ENCODE measurements at places on chromosomes 1 and 21.

GRCh38 chr1:43602990-43603389, 47.0 kb upstream of the KDM4A start:
- no peak for DNase-seq

DNA sequence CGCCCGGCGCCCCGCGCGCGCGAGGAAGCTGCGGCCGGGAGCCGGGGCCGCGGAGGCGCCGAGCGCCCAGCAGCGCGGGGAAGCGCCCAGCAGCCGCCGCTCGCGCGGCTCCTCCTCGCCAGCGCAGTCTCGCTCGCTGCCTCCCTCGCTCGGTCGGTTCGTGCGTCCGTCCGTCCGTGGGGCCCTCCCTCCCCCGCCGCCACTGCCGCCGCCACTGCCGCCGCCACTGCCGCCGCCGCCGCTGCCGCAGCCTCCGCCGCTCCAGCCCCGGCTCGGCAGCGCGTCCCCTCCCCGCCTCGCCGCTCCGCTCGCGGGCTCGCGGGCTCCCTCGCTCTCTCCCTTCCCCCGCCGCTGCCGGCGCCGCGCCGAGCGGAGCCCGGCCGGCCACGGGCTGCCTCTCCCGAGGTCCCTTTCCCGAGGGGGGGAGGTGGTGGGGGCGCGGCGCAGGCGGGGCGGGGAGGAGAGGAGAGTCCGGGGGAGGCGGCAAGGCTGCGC, at the start of gene KCND3:
Gene KCND3 (minus strand): TSS at position 138 of the 495 bp plus-strand sequence.
- DNase-seq: no peak

- peak; percentile 80 for DNase-seq
These were observed 13.9 kb upstream of the CAMK1G start for GRCh38 chr1:209569455-209570207.

DNA sequence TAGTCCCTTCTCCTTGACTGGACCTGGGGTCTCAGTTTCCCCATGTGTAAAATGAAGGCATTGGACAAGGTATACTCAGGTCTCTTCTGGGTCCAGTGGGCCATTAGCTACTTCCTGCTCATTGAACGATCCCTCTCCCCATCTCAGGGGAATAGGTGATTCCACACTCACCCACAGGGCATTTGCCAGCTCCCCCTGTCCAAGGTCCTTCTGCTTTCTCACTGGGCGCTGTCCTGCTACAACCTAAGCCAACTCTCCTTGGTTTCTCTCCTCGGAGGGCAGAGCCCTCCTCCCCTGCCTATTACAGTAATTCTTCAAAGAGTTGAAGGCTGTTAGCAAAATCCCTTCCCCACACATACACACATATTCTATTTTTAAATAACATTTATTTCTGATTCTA, 16.6 kb downstream of the DISP3 start:
- DNase-seq: no peak

GRCh38 chr1:243642936-243643335, 207.1 kb downstream of the AKT3 start:
- no peak for DNase-seq

DNA sequence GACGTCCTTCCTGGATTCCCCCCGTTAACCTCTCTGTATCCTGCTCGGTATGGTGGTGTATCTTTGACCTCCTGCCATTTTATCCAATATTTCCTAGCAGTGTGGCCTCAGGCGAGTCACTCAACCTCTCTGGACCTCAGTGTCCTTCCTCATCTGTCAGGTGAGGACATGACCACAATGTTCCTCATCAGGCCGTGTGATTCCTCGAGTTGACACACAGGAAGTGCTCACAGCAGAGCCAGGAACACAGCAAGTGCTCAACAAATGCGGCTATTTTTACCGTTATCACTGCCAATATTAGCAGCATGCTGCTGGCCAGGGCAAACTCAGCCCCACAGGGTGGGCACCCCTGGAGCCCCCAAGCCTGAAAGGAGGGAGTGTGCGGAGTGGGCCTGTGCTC, 450.2 kb downstream of the KIF26B start:
- DNase-seq: no peak

DNA sequence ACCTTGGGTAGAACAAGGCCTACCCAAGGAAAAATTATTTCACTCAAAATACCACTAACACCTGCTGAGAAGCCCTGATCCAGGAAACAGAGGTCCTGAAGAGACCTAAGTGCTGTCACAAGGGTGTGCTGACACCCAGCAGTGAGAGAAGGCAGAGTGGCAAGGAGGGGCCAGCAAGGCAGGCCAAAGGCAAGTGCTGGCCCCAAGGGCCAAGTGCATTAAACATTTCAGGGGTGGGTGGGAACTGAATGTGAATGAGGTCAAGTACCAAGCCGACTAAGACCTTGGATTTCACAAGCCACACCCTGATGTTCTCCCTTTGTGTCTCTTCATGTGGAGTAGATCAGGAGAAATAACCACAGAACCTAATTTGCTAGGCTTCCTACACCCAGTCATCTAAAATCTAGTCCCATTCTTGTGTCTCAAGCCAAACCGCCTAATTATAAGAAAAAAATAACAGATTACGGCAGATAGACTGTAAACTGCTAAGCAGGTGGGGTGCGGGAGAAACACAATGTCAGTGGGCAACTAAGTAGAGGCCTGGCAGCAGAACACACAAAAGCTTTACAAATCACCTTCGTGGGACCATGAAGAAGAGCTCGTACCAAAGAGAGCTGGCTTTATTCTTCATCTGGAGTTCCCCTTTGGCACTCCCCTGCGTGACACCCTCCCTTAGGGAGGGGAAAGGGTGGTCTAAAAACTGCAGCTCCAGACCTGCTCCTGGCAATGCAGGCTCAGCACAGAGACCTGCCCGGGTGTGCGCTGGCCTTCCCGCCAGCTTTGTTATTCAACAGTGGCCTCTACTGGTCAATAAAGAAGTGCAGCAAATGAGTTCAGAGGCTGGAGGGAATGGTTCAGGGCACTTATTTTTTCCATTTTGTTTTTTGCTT, 8.7 kb downstream of the UBE2G2 start:
- peak; percentile 46 for DNase-seq

DNA sequence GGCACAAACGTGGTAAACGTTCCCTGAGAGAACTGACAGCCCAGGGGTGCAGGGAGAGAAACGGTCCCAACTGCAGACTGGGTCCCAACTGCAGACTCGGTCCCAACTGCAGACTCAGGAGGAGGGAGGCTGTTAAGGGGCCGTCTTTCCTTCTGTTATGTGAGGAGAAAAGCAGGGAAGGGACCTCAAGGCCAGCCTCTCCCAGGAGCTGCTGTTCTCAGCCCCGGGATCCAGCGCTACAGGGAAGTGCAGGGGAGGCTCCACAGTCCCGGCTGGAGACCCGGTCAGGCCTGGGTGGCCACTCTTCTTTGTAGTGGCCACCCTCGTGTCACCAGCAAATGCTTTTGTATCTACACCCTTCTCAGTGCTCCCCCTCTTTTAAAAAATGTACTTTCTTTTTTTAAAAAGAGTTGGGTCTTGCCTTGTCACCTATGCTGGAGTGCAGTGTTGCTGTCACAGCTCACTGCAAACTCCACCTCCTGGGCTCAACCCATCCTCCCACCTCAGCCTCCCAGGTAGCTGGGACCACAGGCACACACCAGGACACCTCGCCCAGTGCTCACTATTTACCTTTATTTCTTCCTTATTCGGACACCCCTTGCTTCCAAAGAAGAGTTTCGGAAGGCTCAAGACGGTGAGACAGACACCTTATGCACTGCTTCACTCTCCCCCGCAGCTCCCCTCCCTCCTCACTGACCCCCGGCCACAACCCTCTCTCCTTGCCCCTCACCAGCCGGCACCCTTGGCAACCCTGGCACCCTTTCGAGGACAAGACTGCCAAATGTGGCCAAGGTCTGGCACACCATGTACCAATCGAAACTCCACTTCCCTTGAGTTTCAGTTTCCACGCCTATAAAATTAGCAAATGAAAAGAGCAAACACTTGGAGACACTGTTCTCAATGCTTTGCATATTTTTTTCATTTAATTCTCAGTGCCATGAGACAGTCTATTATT, 21.8 kb downstream of the CAPN2 start:
- DNase-seq: no peak

DNA sequence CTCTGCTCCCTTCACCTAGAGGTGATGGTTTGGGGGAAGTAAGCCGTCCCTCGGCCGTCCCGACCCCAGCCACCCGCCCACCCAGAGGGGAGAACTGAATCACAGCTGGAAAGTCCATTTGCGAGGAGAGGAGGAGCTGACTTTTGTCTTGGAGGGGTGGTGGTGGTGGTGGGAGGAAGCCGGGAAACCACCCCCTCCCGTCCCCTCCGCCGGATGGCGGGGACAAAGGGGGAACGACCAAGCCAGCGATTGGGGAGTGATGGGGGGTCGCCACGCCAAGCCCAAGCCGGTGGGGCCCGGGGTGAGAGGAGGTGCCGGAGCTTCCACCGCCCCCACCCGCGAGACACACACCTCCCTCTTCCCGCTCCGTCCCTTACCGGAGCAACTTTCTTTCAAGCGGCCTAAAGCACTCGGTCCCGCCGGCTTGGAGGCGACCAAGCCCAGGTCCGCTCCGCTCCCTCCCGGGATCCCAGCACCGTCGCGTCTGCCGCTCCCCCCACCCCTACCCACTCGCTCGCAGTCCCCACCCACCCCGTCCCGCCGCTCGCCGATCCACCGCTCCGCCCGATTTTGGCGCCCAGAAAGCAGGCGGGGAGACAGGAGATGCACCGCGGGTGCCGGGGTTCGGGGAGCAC, 540 bp downstream of the ARHGEF2 start:
- DNase-seq: no peak

DNA sequence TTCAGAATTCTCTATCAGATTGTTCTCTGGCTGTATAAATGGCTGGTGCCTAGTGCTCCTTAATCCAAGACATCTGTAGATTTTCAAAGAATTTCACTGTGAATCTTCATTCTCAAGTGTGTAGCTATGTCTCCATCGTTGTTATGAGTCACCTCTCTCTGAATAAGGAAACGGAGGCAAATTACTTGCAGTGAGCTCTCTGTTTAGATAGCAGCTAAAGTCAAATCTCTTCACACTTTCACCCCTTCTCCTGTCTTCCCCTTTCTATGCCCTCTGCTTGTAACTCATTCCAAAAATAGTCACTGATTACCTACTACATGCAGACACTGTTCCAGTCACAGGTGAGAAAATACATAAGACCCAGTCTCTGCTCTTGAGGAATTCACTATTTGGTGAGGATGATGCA, 39.7 kb downstream of the CHML start:
- DNase-seq: no peak

DNA sequence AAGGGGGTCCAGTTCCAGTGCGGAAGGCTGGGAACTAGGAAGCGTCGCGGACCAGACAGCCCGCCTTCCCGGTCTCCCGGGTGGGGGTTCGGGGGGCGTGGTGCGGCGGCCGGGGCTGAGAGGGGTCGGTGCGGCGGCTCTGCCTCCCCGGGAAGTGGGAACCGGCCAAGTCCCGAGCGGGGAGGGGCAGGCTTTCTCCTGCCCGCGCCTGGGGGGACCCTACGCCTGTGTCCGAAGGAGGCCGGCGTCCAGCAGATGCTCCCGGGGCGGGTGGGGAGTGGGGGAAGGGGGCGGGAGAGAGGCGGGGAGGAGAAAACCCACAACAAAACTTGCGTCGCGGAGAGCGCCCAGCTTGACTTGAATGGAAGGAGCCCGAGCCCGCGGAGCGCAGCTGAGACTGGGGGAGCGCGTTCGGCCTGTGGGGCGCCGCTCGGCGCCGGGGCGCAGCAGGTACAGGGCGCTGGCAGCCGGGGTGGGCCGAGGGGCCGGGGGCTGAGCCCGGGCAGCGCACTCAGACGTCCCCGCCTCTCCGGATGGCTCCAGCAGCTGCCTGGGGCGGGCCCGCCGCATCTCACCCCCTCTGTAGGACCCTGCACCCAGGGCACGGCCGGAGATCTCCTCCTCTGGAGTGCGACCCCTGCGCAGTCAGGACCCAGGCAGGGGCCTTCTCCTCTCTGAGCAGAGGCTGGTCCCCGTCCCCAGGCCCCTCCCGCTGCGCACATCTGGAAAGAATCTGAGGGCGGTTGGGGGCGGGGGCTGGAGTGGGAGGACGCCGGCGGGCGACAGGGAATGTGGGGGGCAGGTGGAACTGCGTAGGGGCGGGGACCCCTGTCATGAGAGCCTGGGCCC, at the start of gene PODN:
Gene PODN (plus strand): TSS at position 355 of the 849 bp plus-strand sequence. CDS start 7,643 bp downstream, outside the sequence.
- DNase-seq: no peak

DNA sequence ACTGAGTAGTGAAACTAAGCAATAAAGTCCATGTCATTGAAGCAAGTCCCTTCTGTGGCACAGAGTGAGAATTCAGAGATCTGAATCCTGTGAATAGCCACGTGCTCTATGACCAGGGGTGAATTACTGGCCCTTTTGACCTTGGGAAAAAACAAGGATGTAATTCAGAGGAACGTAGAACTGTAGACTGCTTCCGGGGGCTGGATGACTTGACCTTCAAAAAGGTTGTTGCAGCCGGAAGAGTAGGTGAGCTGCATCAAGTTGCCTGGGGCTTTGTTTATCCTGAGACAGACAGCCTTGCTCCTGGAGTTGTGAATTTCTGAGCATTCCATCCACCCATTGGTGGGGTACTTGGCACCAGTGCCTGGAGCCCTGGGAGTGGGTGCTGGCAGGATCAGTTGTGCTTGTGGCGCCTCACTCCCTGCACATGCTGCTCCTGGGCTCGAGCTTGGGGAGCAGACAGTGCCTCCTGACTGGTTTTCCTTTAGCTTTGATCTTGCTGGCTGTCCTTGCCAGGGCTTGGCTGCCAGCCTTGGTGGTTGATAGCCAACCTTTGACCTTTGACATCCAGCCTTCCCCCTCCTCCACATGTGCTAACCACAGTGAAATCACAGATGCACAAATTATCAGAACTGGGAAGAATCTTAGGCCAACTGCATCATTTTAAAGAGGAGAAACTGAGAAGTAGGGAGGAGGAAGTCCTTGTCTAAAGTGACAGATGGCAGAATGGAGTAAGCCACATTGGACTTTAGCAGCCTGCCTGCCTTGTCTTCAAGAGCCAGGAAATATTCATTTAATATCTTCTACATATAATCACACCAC, 16.2 kb upstream of the MYOG start:
- no peak for DNase-seq

DNA sequence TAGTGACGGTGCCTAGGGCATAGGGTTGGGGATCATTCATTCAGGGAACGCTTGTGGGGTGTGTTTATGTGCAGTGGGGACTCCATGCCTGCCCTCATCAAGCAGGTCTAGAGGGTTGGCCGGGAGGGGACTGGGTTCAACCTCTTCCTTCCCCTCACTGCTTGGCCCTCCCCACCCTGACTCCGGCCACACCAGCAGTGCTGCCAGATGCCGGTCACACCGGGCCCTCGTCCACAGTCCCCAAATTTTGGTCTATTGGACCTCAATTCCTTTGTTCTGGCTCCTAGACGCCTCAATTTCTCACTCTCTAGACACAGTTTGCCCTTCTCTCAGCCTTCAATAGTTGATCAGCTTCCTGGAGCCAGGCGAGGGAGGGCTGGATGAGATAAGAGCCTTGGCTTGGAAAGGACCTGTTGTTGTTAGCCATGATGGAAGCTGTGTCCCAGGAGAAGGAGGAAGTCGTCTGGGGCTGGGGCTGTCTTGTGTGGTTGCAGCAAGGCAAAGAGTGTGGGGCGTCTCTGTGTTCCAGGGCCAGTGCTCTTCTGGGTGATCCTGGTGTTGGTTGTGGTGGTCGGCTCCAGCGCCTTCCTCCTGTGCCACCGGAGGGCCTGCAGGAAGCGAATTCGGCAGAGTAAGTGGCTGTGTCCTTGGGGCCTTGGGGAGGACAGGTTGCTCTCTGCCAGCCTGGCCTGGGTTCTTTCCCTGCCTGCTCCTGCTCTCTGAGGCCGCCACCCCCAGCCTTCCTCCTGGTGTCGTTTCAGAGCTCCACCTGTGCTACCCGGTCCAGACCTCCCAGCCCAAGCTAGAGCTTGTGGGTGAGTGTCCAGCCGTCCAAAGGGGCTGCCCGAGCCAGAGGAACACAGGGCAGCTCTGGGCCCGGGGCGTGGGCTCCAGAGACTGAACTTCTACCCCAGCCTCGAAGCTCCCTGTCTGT, 41.1 kb upstream of the TNFRSF1B start:
- DNase-seq: no peak
